ENCODE measurements at places on chromosomes 3 and 15.

- no peak for DNase-seq
These were observed 239.4 kb downstream of the CHST2 start for GRCh38 chr3:143358793-143359491.

GRCh38 chr3:182760576-182761164 is 32.6 kb upstream of the ATP11B start:
- DNase-seq: no peak

- DNase-seq: no peak
These were observed 268.7 kb downstream of the EDEM1 start for GRCh38 chr3:5456199-5456598.

- no peak for DNase-seq
These were observed 75.7 kb upstream of the DPPA4 start for GRCh38 chr3:109413049-109413448.

DNA sequence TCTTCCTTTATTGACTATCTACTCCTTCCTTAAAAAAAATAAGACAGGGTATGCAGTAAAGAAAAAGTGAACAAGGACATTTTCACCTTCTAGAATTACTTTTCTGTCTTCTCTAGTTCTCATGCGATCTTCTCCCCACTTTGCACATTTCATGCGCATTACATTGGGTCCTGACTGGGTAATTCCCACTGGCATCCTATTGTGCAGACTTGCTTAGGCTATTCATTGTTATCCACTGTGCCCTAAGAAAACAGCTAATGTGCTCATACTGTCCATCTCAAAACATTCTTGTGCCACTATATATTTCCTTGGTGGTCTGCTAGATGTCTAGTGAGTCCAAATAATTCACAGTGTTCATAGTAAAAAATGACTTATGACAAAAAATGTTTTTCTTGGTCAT is 447.4 kb upstream of the ROBO1 start:
- no peak for DNase-seq

DNA sequence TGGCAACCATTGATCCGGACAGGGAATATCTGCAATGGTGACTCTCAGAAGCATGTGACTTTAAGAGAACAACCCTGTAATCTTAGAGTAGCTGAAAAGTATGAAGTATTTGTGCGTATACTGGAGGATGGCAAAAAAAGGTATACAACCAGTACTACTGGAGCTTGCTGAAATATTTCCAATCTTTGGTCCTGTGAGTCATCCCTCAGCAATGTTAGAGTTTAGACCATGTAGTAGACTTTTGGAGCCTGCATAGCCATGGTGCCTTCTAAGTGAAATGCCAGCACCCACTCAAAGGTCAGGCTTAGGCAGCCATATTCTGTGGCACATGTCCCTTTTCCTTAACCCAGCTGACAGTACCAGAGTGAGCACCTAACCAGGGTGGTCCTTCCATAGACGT is 429.4 kb downstream of the NTRK3 start:
- no peak for DNase-seq

DNA sequence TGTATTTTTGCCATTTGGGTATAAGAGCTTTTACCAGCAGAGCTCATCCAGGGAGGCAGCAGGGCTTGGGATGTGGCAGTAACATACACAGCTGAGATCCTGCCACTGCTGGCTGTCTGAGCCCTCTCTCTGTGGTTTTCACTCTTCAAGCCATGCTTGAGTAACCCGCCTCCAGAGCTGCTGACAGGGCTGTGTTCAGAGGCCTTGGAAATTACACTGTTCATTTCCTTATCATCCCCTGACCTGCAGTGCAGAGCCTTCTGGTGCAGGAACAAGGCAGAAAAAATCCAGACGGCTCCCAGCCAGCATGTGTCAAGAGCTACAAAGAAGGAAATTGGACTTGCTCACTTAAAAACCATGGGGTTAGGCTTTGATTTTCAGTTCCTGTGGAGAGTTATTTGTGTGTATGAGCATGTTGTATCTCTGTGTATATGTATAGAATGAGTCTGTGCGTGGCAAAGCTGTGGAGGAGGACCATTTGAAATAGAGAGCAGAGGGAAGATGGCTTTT is 47.0 kb downstream of the ZNF609 start:
- no peak for DNase-seq

DNA sequence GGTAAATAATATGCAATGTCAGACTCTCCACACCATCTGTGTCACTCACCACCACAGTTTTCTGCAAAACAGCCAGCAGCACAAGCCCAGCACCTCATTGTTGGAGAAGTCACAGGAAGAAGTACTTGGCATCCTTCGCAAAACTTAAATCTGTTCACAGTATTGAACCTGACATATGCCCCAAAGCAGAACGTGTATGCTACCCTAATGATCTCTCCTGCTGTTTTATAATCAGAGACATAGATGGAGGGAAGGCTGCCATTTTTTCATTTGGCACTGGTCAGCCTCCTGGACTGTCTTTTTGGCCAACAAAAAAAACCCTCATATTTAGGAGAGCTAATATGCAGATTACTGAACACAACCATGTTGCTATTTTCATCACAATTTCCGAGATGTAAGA is 1272.9 kb downstream of the ROBO1 start:
- no peak for DNase-seq

DNA sequence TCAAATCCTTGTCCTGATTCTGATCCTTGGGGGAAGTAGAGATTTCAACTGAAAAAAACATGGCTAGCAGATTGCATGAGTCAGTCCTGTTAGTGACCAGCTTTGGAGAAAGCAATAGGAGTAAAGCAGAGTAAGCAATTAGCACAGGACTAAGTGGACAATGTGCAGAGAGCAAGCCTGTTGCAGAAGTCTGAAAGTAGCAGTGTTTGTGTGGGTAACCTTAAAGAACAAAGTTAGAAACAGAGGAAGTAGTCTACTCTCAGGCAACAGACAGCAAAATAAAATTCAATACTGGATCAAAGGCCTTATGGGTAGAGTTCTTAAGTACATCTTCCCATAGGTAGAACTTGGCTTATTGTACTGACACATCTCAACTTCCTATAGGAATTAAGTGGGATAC is 916.8 kb downstream of the CADM2 start:
- no peak for DNase-seq

DNA sequence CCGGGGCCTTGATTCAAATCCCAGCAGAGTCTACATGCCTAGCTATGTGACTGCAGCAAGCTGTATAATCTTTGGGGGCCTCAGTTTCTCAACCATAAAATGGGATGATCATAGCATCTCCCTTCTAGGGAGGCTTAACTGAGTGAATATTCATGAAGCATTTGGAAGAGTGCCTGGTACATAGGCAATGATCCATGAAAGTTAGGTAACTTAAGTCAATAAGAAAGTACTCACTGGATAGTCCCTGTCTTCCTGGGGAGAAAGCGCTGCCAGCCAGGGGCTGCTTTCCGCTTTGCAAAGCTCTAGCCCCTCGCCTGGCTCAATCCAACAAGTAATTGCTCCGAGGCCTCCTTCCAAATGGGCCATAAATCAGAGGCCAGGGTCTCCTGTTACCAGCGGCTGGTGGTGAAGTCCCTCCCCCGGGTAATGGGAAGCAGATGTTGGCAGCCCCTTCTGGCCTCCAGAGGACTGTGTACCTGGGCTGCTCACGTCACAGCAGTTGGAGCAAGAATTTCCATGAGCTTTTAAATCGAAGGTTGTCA is 521.9 kb upstream of the PROK2 start:
- DNase-seq: peak; percentile 78

DNA sequence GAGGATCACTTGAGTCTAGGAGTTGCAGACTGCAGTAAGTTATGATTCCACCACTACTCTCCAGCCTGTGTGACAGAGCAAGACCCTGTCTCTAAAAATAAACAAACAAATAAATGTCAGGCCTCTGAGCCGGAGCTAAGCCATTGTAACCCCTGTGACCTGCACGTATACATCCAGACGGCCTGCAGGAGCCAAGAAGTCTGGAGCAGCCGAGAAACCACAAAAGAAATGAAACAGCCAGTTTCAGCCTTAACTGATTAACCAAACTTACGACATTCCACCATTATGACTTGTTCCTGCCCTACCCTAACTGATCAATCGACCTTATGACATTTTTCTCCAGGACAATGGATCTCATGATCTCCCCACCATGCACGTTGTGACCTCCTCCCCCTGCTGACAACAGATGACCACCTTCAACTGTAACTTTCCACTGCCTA is 32.5 kb upstream of the ZKSCAN7 start:
- no peak for DNase-seq

DNA sequence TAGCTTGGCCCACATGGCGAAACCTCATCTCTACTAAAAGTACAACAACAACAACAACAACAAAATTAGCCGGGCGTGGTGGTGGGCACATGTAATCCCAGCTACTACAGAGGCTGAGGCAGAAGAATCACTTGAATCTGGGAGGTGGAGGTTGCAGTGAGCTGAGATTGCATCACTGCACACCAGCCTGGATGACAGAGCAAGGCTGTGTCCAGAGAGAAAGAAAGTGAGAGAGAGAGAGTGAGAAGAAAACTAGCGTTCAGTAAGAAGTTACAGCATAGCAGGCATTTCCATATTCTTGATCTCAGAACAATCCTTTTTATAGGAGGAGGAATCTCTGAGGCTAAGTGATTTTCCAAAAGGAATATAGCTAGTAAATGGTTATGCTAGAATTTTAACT is 1076.1 kb downstream of the AGBL1 start:
- DNase-seq: no peak

GRCh38 chr15:67783303-67783702 is 42.0 kb upstream of the SKOR1 start:
- no peak for DNase-seq

- no peak for DNase-seq
These were observed 33.9 kb upstream of the TMCO5A start for GRCh38 chr15:37900326-37901221.

DNA sequence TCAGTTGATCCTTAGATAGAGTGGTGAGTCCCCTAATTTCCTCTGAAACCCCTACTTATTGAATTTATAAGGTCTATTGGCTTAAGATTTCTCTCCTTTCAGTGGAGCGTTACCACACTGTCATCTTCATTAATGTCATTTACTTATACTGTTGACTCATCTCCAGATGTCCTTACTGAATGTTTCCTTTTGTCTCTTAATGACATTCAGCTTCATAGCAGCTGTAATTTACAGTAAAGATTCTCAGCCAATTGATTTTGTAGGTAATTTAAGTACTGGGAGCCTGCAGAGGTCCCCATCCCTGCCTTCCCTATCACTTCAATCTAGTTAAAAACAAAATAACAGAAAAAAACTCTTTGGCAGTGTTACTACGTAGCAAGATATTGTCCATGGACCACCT is 18.8 kb downstream of the STX19 start:
- DNase-seq: no peak

DNA sequence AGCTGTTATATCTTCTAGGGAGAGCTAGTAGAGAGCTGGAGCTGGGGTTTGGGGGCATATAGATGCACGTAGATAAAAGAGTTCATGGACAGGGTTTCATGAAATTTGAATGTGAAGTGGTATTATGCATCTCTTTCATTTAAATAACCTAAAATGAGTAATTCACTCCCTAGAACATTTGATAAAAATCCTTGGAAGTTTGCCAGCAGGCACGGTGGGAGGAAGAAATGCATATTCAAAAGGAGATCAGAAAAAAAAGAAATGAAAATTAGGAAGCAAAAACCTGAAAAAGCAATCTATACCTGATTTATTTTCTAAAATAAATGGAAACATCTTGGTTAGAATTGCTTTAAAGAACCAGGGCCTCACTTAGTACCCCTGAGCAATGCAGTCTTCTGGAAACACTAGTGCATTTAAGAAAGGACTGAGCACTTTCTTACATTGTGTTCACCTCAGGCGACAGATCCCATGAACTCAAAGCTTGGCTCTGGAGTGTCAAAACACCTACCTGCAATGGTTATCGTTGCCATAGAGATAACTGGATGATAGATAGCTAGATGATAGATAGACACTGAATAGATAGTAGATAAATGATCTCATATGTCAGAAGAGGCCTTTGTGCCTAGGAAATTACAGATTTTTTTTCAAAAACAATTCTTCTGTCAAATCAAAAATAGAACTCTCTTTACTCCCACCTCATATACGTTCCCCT is 458.6 kb upstream of the THRB start:
- DNase-seq: no peak

DNA sequence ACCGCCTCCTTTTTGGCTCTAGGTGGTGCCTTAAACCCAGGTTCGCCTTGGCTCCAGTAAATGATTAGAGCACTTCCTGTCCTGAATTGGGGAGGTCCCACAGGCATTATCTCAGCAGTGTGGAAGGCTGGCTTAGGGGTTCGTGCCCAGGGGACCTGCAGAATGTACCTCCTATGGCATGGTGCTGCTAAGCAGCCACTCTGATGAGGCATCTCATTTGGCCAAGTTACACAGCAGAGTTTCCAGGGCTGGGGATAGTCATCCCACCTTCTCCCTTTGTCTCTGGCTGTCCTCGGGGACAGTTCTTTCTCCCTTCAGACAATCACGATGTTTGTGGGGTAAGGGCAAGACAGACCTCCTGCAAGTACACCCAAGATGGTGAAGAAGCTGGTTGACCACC is 371.2 kb downstream of the VPS13C start:
- DNase-seq: no peak

GRCh38 chr15:100759106-100759505 is 120.5 kb upstream of the ALDH1A3 start:
- DNase-seq: peak; percentile 67

DNA sequence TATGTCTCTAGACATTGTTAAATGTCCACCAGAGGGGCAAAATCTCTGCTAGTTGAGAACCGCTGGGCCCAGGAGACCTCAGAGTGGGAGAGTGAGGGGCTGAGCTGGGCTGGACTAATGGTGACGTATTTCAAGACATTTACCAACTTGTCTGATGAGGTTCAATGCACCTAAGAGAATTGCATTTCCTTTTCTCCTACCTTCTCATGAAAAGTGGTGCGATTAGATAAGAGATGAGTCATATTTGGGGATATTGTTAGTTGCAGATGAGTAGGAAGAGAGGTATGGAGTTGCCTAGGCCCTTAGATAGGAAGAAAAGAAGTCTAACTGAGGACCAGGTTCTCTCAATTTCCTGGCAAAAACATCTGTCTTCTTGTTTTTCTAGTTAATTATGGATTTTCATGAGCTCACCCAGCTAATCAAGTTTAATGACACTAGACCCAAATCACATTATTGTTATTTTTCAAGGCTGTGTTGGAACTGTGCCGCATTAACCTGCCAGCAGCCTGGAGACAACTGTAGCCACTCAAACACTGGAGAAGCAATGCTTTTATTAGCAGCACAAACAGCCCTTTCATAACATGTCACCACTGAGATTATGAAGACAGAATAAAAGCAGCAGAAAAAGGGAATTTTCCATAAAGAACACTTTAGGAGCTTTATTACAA is 144.2 kb downstream of the PDCD6IP start:
- DNase-seq: no peak

- peak; percentile 71 for DNase-seq
These were observed 227.4 kb upstream of the AZI2 start for GRCh38 chr3:28575746-28576613.

GRCh38 chr3:108283006-108283405 is 13.3 kb upstream of the HHLA2 start:
- no peak for DNase-seq
